Lower leg skin (tissue), 4 donors: ENCODE measurements at places on chromosomes 7 and 10.
A peak's percentile ranks its signal among the peaks of the same experiment; 100 is the strongest.

DNA sequence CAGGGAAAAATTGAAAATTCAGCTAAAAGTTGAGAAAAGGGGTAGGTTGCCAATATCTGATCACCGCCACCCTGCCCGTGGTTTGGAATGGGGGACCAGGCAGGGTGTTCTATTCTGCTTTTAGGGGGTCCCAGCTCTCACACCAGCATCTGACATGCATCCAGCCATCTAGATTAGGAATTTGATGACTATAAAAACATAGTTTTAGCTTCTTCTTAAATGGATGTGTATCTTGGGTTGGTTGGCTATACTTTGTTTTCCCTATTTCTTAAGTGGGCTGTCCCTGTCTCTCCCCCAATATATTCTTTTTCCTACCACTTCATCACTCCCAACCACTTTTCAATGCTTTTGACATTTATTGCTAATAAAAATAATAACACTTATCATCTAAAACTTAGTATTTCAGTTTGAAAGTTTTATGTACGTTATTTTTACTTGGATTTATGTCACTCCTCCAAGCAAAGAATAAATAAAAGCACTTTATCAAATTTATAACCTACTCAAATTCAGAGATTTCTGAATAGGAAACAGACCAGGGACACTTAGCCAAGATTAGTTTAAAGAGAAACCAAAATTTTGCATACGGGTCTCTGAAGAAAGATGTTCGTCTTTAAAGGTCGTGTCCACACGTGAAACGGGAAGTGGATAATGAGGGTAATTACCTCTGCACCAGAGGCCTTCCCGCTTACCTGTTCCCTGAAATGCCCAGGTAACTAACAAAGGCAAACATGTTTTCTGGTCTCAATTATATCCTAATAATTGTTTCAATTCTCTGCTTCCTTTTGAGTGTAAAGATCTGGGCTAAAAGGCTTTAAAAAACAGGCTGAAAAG is 233.2 kb upstream of the AUTS2 start:
- no peak for DNase-seq

GRCh38 chr10:96402417-96403305 is 43.9 kb upstream of the OPALIN start:
- DNase-seq: peak; percentile 73

DNA sequence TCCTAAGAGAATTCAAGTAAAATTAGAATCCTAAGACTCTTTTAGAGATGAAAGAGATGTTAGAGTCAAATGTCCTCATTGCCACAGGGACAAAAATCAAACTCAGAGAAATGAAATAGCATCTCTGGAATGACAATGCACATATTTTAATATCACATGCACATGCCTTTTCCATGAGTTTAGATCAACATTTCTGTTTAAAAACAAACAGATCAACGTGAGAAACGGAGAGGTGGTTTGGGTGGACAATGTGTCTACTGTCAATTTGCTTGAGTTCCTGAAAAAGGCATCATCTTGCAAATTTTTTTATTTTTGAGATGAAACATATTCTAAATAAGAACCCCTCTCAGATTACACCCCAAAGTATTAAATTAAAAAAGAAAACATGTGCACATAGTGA is 130.0 kb downstream of the CHRM2 start:
- no peak for DNase-seq

DNA sequence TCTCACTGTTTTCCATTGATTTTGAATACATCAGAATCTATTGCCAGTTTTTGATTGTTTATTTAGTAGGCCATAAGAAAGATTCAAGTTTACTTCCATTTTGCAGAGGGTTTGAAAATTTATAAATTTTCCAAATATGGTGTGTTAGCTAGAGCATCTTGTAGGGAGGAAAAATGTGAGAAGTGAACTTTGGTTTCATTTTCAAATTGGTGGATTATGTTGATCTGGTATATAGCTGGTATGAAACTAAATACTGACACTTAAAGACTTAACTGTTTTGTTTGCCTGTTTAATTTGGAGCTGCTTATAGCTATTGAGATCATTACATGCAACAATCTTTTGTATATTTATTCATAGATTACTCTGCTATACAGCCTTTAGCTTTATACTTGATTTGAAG is 108.1 kb downstream of the ADAM22 start:
- no peak for DNase-seq

DNA sequence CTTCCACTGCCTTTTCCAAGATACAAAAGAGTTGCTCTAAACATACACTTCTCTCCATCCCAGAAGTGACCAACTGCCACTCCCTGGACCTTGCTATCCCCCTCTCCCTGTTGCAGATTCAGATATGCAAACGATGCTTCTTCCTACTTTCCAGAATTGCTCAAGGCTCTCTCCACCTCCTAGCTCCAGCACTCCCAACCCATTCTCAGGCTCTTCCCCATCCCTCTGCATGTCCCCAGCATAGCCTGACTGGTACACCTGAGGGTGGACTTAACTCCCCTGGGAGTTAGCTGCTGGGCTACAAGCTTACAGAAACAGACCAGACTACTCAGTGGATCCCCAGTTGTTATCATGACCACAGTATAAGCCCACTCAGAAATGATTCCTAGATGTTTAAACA is 27.6 kb downstream of the MKRN1 start:
- DNase-seq: no peak
